ENCODE measurements at places on chromosomes 3 and 15.

DNA sequence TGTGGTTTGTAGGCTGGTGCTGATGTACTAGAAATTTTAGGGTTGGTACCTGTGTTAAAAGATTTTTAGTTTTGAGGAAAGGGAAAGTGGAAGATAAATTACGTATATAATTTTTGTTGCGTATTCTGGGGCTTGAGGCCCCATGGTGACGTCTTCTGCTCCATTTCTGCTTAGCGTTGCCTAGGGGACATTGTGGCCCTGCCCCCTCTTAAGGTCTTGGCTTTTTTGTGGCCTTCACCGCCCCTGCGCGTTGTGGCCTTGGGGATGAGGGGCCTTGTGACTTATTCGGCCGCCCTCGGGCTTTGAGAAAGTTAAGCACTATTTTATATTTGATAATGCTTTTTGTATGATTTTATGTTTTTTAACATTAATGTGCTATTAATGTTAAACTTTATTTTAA is 182.0 kb downstream of the KLF13 start:
- no peak for DNase-seq

GRCh38 chr3:123102826-123103225 is 36.0 kb downstream of the PDIA5 start:
- no peak for DNase-seq

DNA sequence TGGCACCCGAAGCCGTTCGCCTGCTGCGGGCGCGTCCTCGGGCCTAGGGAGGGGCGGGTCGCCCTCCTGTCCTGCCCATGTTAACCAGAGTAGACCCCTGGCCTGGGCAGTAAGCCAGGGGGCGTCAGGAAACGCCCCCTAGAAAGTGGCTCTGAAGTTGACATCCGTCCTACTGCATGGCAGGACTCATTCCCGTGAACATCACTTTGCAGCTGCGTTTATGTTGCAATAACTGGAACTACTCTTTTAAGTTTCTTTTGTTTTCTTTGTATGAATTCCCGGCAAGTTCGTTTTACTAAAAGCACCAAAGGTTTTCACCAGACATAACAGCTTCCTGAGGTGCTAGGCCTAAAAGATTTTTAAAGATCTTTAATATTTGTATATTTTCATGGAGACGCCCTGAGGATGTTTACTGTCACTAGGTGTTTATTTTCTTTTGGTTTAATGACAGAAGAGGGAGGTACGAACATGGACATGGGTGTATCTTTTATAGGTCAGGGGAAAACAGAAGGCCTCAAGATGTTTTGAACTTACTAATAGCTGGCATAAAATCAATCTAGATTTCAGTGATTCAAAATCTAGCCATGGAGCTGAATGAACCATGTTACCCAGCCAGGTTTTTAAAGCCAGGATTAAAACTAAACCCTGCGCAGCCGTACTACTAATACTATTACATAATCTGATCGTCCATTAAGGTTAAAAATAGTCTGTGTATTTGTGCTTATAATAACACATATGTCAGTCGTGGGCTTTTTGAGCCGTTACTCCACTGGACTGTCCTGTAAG is 1.0 kb downstream of the C15orf61 start:
- DNase-seq = no peak

DNA sequence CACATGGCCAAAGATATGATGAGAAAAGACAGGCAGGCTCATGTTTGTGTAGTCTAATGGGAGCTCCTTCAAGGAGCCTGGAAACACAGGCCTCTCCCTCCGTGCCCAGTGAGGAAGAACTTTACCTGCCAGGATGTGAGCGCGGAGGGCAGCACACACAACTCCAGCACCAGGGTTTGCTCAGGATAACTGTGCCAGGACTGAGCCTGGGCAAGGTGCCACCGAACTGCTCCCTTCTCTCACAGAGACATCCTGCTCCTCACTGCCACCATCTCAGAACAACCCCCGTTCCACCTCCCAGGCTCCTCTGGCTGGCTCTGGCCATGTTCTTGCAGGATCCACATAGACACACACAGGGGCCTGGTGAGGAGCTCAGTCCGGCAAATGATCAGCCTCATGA is 87.4 kb downstream of the NUP210 start:
- no peak for DNase-seq

- DNase-seq = no peak
Observed at GRCh38 chr15:34802803-34803750, 7.7 kb upstream of the ACTC1 start.

- DNase-seq = no peak
Observed at GRCh38 chr3:137906985-137907649, 102.8 kb upstream of the CLDN18 start.

- no peak for DNase-seq
Observed at GRCh38 chr15:62607114-62607462, 435.5 kb upstream of the TPM1 start.

DNA sequence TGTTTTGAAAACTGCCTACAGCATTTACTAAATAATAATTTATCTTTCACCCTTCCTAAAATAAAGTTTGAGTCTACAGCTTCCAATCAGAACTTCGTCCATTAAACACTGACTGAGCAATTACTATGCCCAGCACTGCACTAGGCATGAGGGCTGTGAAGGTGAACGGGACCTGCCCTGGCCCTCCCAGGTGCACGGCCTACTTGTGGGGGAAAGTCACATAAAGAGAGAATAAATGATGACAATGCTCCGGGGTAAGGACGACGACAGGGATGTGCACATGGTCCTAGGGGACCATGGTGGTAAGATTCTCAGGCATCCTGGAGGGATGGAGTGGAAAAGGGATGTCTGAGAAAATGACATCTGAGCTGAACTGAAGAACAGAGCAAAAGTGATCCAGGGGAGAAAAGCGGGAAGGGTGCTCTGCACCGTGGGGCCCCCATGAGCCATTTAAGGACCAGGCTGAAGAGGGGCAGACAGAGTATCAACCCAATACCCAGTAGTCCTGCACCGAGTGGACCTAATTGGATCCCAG is 11.5 kb downstream of the PLA2G4F start:
- DNase-seq = no peak

DNA sequence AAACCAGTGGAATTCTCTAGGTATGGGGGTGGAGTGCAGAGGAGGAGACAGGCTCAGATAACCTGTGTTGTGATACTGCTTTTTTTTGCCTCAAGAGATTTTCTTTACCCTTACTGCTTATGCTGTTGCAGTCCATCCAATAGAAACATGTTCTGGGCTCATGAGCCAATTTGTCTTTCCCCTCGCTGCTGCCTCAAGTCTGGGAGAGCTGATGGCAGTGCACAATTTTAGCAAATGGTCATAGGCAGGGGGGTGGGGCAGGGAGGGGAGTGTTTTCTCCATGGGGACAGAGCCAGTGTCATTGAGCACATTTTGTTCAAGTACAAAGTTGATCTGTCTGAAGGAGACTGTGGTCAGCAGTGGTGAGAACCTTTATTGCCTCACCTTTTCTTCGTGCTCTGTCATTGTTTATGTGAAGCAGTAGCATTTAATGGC is 134.9 kb downstream of the MBNL1 start:
- no peak for DNase-seq

DNA sequence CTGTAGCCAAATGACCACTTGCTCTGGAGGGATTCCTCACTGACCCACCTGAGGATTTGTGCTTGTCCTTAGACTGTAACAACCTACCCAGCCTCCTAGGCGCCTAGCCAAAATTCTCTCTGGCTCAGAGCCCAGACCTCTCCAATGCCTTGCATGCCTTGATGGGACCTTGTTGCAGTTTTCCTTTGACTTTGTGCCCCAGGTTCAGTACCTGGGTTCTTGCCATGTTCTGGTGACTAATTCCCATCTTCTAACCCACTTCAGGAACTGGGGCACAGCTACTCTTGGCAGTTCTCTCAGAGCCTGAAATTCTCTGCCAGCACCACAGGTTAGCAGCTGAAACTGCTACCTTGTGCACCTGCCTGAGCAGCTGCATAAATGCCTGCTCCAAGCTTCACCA is 27.0 kb upstream of the UBE3A start:
- no peak for DNase-seq

DNA sequence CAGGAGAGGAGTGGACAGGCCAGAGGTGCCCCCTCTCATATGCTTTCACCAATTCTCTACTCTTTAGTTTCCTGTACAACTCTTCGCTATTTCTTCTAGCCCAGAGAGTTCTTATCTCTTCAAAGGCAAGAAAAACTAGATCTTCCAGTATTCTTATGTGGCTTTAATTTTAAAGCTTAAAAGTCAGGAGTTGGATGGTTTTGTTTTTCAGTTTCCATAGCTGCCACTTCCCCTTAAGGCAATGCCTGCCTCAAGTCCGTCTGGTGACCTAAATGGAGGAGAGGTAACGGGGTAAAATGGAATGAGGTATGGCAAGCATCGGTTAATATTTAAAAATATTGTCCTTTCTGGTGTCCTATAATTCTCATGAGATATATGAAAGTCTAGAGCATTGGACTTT is 11.4 kb upstream of the VGLL3 start:
- DNase-seq = no peak

- no peak for DNase-seq
Observed at GRCh38 chr3:71325715-71326114, 257.8 kb downstream of the FOXP1 start.

- no peak for DNase-seq
Observed at GRCh38 chr3:58037141-58037910, 29.1 kb downstream of the FLNB start.

- no peak for DNase-seq
Observed at GRCh38 chr3:134877788-134878187, 82.7 kb downstream of the EPHB1 start.

- DNase-seq = no peak
Observed at GRCh38 chr3:161744366-161744765, 247.8 kb downstream of the OTOL1 start.

GRCh38 chr3:157393113-157393512 is 43.5 kb upstream of the PTX3 start:
- DNase-seq = no peak

DNA sequence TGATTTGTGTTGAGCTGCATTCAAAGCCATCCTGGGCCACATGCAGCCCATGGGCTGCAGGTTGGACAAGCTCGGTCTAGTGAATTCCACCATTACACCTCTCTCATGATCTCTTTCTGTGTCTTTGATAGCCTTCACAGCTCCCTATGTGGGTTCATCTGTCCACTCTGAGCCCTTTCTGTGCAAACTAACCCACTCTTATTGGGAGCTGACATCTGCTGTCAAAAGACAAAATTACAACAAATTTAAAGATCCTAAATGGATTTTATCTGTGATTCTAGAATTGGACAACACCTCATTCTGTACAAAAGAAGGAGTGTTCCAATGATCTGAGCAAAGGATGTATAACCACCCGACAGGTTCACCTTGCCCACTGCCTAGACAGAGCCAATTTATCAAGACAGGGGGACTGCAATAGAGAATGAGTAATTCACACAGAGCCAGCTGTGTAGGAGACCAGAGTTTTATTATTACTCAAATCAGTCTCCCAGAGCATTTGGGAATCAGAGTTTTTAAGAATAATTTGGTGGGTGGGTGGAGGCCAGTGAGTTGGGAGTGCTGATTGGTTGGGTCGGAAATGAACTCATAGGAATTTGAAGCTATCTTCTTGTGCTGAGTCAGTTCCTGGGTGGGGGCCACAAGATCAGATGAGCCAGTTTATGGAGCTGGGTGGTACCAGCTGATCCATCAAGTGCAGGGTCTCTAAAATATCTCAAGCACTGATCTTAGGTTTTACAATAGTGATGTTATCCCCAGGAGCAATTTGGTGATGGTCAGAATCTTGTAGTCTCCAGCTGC is 2.6 kb upstream of the XYLB start:
- DNase-seq = no peak

DNA sequence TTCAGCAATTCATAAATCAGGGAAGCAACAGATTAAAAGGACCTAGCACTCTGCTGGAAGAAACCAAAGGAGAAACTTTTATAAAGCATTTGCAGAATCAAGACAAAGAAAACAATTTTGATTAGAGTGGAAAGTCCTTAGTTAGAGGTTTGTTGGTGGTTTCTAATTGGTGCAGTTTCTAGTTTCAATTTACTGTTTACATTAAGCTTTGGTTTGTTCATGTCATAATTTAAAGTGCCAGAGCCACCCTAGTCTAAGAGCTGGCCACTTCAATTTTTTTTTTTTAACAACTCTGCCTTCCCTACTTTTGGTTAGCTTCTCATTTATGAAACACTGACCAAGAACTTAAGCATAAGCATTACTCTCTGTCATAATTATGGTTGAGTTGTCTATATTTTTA is 1428.2 kb upstream of the GBE1 start:
- no peak for DNase-seq

- no peak for DNase-seq
Observed at GRCh38 chr3:26208201-26208600, 414.4 kb upstream of the LRRC3B start.

DNA sequence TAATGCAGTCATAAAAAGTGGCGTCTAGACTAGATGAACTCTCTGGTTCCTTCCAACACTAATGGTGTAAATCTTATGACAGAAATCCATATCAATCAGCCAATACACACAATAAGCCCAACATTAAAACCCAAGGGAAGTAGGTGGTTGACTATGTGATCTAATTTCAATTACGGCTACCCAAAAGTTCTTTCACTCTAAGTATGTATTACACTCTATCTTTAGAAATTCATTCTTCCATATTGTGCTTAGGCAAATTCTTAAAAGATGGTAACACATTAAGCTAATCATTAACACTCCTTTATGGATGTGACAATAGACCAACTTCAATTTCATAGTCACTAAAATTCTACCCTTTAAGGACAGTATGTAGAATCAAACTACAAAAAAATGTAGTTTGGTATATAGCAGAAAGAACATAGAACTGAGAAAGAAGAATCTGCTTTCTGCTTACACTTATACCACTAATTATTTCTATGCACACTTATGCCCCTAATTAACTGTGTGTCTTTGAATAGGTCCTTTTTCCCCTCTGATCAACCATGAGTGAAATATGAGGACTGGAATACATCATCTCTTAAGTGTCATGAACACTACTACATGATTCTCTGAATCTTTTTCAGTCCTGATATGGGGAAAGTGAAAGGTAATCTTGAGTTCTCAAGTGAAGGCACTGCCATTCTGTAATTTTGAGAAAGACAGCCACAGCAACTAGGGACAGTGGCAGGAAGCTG is 557.6 kb downstream of the IGSF11 start:
- no peak for DNase-seq

GRCh38 chr15:99442252-99442897 is 123.4 kb upstream of the MEF2A start:
- DNase-seq = no peak

- DNase-seq = no peak
Observed at GRCh38 chr3:133162670-133163305, 124.6 kb downstream of the TMEM108 start.

DNA sequence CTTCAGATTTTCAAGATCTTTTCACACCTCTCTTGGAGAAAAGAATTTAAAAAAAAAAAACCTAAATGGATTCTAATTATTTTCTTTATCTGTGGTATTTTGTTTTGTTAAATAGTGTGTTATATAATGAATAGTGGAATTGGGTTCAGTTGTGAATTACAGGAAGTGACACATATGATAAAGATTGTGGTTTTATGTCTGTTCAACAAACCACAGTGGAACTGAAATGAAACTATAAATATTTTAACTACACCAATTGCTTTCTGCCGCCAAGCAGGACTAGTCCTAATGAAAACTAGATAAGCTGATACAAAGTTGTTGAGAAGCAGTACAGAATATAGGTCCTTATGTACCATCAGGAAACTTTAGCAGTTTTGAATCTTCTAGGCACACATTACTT is 121.6 kb downstream of the UBE2E2 start:
- DNase-seq = no peak

GRCh38 chr3:152301745-152302181 is 33.0 kb downstream of the MBNL1 start:
- no peak for DNase-seq

GRCh38 chr3:61768284-61769037 is 207.1 kb downstream of the PTPRG start:
- DNase-seq = no peak

- DNase-seq = no peak
Observed at GRCh38 chr3:69747511-69748258, 8.4 kb downstream of the MITF start.
